ENCODE measurements at places on chromosomes 3 and 15. TPM values are rescaled to one million over a fixed set of nuclear protein-coding genes. Genes with fewer than 3 reads are reported as not detected.

GAP43 gene
- not detected for total RNA-seq

COMMD2 gene
- total RNA-seq, result 51.8 TPM

SH2D7 gene
- not detected for total RNA-seq

MITF gene
- 4.0 TPM for total RNA-seq

RHCG gene
- not detected for total RNA-seq

PRSS50 gene
- not detected for total RNA-seq

CADM2 gene
- 0.07 TPM for total RNA-seq

HEG1 gene
- 80.6 TPM for total RNA-seq

USP50 gene
- total RNA-seq, result 0.14 TPM

ASB14 gene
- total RNA-seq, result not detected

CCR1 gene
- not detected for total RNA-seq

MOBP gene
- 0.13 TPM for total RNA-seq

ARHGAP11A gene
- total RNA-seq, result 52.9 TPM

GNAT1 gene
- total RNA-seq, result not detected

CD276 gene
- total RNA-seq, result 60.9 TPM

SAXO2 gene
- total RNA-seq, result 0.40 TPM

SLC28A2 gene
- not detected for total RNA-seq

ROPN1B gene
- total RNA-seq, result not detected

ALDH1L1 gene
- not detected for total RNA-seq

CTDSPL gene
- 53.0 TPM for total RNA-seq

ADGRG7 gene
- not detected for total RNA-seq

LRRC34 gene
- 7.2 TPM for total RNA-seq

CHRM5 gene
- total RNA-seq, result not detected

MYO5C gene
- total RNA-seq, result 11.7 TPM

MESP1 gene
- total RNA-seq, result 0.36 TPM

RNU5B-1 gene
- not detected for total RNA-seq

MNS1 gene
- total RNA-seq, result 1.6 TPM

UCN2 gene
- not detected for total RNA-seq

CD200R1 gene
- total RNA-seq, result not detected

CNTN3 gene
- total RNA-seq, result 2.3 TPM

MRPL3 gene
- 161 TPM for total RNA-seq

KBTBD12 gene
- not detected for total RNA-seq

MYD88 gene
- 13.1 TPM for total RNA-seq

XYLB gene
- 6.4 TPM for total RNA-seq

ERICH6 gene
- total RNA-seq, result not detected

SCAANT1 gene
- not detected for total RNA-seq

TNNC1 gene
- total RNA-seq, result 0.27 TPM

CDC25A gene
- total RNA-seq, result 25.3 TPM

TM4SF18 gene
- total RNA-seq, result 156 TPM

RARRES1 gene
- 0.66 TPM for total RNA-seq

KCNMB2 gene
- total RNA-seq, result not detected

All from thoracic aorta endothelial cell (primary cell).